HepG2 (cell line): ENCODE measurements at places on chromosomes 6 and 20. TPM values are rescaled to one million over a fixed set of nuclear protein-coding genes. Genes with fewer than 3 reads are reported as not detected.

PRL gene
- not detected in 2 replicates for total RNA-seq

DNA sequence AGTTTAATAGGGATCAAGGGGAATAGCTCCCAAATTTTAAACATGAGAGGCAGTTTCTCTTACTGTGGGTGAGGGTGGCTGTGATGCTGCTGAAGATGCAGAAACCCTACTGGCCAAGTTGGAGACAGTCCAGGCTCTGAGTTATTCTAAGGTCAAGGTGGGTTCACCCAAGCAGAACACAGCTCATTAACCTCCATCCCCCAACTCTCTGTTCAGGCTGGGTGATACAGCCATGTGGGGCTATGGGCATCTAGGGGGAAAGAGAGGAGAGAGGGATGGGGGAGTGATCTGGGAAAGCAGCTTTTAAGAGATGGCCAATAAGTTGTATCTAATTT lies 18.9 kb upstream of the TRAM2 start:
- DNase-seq: no peak

DNA sequence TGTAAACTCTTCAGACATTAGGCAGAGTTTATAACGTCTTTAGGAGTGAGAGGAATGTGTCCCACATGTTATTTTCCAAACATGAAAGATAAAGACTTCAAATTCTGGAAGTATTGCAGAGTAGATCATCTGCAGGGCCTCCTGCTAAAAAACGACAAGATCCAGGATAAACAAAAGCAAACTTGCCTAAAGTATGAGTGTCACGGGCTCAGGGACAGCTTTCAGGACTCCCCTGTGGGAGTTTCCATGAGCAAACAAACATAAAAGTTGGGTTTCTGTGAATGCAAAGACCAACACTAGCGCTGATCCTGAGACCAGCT lies 76.9 kb downstream of the TXNDC5 start:
- DNase-seq: no peak

DNA sequence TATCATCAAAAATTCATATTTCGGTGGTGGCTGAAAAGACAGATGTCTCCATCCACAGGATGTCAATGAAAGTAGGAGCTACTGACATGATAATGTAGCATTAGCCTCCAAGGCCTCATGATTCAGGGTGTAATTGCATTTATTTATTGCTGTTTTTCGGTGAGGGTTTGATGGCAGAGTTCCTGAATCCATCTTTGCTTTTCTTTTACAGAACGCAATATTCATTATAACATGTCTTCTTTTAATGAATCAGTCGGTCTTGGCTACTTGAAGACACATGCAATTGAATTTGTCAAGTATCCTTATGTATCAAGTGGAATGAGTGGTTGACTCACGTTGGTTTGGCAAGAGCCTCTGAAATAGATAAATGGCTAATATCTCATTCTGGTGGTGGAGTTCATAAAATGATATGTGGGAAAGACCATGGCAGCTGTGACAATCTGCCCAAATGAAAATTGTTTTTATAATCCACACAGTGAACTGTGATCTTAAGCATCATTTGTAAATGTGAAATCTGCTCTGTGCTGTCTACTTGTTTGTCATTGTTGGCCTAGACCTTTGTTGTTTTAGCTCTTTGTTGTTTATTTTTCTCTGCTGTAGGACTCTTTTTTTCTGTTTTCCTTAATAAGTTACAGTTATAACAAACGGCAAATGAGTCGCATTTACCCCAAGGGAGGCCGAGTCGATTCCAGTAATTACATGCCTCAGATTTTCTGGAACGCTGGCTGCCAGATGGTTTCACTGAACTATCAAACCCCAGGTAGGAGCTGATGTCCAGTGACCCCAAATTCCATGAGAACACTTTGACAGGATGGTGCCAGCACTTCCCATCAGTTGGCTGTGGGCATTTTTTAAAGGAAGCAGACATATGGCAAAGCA lies 105.7 kb upstream of the LAMP5 start:
- no peak for DNase-seq

TCF15 gene
- not detected in 2 replicates for total RNA-seq

GRCh38 chr20:56542489-56543030 lies 9.5 kb downstream of the FAM209B start:
- no peak for DNase-seq

DNA sequence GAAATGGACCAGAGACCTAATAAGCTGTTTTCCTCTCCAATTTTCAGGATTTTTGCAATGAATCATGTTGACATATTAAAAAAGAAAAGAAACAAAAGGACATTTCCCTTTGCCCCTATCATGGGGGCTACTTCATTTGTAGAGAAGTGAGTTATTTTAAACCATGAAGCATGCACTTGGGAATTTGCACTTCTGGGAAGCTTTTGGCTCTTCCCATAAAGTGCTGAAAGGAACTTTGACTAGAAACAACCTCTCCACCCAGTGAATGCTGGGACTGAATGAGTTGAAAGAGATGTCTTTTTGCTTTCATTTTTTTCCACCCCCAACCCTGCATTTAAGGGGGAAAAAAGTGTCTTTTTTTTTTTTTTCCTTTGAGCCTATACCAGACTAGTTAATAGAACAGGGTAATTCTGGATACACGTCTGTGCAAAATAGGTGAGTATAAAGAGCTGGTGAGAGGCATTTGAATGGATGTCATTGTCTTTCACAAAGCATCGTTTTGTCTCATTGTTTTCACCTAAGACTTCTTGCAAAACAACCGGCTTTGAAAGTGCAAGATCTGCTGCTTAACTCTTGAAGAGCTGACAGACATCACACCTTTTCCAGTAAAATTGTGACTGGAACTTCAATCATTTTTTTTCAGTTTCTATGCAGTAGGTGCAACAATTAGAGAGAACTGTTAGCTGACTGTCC lies 138.7 kb upstream of the BACH2 start:
- no peak for DNase-seq

RAB44 gene
- total RNA-seq: not detected in 2 replicates

- no peak for DNase-seq
These were observed 41.7 kb downstream of the ARFGEF2 start for GRCh38 chr20:48962976-48963771.

- DNase-seq: no peak
These were observed 81.6 kb downstream of the FAM120B start for GRCh38 chr6:170388113-170388512.

DNA sequence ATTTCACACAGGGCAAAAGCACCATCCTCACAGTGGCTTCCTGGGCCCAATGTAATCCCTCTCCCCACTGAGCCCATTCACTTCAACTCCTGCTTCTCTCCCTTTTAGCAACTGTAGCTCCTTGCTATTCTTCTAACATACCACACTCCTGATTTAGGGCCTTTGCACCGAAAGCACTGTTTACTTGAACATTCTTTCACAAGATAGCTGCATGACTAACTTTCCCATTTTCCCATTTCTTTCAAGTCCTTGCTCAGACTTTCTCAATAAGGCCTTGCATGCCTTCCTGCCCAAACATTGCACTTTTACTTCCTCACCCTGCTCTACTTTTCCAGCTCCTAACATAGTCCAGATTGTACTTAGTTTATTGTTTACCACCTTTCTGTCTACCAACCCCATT lies 73.0 kb downstream of the SHPRH start:
- peak; percentile 56 for DNase-seq

MYH7B gene
- total RNA-seq: 0.18 and 0.20 TPM in 2 replicates

- DNase-seq: no peak
These were observed 8.6 kb upstream of the HECA start for GRCh38 chr6:139126255-139126654.
